ENCODE measurements at places on chromosomes 3 and 15.

- no peak for DNase-seq
Measured at GRCh38 chr15:40991355-40991754, 38.1 kb downstream of the CHAC1 start.

- peak; percentile 95 for DNase-seq
Measured at GRCh38 chr3:9864200-9864927, 15.7 kb downstream of the CIDEC start.

DNA sequence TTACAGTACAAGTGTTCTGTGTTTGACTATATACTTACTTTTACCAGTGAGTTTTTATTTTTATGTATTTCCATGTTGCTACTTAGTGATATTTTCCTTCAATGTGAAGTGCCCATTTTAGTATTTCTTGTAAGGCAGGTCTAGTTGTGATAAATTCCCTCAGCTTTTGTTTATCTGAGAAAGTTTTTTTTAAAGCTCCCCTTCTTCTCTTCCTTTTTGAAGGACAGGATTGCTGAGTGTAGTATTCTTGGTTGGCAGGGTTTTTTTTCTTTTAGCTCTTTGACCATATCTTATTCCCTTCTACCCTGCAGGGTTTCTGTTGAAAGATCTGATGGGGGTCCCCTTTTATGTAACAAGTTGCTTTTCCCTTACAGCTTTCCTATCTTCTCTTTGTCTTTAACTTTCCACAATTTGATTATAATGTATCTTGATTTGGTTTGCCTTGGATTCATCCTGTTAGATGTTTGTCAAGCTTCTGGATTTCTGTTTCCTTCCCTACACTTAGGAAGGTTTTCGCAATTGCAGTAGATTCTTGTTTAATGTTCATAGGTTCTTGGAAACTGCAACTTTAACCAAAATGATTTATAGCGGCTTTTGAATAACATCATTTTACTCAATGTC is 7.9 kb downstream of the PLAAT1 start:
- no peak for DNase-seq

GRCh38 chr15:41597787-41598186 is 38.8 kb downstream of the TYRO3 start:
- no peak for DNase-seq

GRCh38 chr3:198079771-198080520 is 119.9 kb downstream of the LMLN start:
- DNase-seq: peak; percentile 66

DNA sequence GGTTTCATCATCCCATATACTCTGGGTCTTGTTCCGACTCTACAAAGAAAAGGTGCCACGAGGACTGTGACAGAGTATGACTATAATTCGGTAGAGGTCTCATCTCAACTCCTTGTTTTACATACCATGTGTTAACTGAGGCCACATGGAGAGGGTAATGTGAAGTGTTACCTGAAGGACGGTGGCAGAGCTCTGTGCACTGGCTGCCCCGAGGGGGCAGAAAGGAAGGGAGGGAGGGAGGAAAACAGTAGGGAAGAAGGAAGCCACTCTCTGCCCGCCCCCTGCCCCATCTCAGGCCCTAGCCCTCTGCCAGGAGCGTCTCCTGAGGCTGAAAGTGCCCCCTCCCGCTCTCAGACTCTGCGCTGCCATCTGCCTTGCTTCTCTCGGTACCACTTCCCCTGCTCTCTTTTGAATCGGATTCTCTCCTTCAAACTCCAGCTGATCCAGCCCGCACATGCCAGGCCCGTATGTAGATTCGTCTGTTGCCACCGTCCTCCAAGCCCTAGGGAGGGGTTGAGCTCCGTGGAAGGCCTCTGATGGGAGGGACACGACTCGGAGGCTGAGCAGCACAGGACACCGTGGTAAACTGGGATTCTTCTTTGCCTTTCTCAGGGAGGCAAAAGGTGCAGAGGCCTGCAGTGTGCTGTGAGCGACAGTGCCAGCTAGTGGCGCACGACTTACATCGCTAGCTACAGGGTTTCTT is 70.5 kb upstream of the ATP10A start:
- DNase-seq: peak; percentile 76

GRCh38 chr3:127819086-127819485 is 3.2 kb downstream of the MGLL start:
- no peak for DNase-seq

DNA sequence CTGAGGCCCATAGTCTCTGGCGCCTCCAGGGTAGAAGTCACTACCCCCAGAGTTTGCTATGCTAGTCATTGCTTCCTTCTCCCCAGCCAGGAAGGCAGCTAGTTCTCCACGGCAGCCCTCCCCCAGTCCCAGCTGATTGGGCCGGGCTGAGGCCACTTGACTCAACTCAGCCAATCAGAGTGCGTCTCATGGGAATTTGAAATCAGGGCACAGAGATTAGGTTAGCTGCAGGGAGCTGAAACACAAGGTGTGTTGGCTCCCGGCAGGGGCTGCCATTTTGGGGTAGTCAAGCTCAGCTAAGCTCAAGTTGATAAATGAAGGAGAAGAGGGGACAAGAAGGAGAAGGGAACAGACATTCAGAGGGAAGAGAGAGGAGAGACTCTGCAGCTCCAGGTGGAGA is 32.8 kb downstream of the LINGO1 start:
- no peak for DNase-seq

- no peak for DNase-seq
Measured at GRCh38 chr3:115789481-115789880, 166.2 kb downstream of the GAP43 start.

GRCh38 chr3:143608966-143609365 is 239.3 kb downstream of the SLC9A9 start:
- DNase-seq: peak; percentile 62

GRCh38 chr3:38039101-38039898 is at the start of gene DLEC1:
Gene DLEC1, plus strand, starts transcription at chr3:38039208. Its CDS starts 18 bp downstream, at chr3:38039226.
- peak; percentile 22 for DNase-seq

- no peak for DNase-seq
Measured at GRCh38 chr3:106125321-106125720, 256.5 kb upstream of the CBLB start.

DNA sequence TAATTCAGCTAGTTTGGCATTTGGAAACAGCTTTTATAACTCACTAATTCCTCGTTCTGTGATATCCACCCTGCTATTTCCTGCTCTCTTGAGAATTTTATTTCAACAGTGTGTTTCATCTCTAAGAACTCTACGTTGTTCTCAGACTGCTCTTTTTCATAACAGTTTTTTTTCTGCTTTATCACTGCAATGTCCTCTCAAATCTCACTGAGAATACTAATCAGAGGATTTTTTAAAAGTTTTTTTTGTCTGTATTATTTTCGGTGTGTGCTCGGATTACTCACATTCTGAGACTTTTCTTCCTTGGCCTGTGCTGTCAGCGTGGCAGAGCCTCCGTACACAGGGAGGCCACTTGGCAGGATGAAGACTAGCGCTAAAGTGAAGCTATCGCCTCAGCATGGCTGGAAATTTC is 59.4 kb upstream of the NEO1 start:
- no peak for DNase-seq

DNA sequence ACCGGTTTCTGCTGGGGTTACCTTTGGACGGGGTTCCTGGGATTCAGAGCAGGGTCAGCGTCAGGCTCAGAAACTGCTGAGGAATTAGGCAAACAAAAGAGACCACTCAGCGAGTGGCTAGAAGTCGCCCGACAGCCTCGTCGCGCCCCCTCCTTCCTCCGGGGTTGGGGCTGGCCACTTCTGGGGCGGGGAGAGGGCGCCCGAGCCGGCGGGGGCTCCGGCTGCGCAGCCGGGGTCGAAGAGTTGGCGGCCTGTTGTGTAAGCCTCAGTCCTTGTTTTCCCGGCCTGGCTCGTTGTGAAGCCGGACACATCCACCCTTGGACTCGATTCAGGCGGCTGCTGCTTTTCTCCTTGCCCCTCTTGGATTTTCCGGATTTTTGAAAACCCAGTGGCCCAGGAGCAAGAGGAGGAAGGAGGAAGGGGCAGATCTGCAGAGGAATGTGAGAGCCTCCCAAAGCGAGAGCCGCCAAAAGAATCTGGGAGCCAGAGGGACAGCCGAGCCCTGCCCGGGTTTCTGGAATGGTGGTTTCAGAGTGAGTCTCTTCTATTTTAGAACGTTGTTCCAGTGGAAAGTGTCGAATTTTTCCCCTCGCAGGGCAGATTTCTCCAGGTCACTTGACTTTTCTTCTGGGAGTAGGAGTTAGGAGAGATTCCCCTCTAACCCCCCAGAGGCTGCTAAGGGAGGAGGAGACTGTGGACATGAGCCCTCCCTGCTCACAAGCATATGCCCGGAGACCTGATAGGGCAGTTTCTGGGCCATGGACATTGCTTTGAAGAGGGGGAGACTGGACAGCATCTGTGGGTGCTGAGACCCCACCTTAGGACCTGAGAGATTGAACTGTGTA is 666 bp downstream of the SNX33 start:
- peak; percentile 10 for DNase-seq

DNA sequence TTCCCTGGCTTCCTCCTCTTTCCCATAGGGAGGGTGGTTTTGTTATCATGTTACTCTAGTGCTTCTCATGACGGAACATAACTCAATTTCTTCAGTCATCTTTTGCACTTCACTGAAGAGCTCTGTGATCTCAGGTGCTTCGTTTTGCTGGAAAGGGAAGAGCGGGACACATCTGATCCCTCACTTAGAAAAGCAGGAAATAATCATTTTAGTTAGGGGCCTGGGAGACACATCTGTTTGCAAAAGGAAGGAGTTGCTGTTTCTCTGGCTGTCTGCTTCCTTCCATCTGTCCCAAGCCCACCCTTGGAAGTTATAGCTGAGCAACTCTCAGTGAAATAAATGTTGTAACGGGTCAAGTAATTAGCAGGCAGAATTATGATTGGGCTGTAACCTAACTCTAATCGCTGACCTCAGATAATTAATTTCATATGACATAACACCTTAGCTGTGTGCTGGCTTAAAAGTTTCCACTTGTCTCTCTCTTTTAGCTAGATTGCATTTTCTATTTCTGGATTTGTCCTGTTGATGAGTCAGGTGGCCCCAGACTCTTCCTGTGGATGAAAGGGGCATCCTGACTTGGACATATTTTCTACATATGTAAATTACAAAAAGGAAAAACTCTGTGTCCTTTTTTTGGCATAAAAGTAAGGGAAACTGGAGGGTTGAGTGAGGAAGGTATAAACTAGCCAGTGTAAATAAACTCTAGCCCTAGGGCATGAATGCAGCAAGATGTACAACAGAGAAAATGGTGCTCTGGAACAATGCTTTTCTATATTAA is 11.0 kb upstream of the FILIP1L start:
- peak; percentile 22 for DNase-seq

GRCh38 chr3:181311186-181311585 is 321.6 kb upstream of the DNAJC19 start:
- DNase-seq: no peak

- DNase-seq: no peak
Measured at GRCh38 chr3:159919873-159920272, 68.8 kb upstream of the IL12A start.

- DNase-seq: no peak
Measured at GRCh38 chr3:99891610-99892285, 74.1 kb downstream of the CMSS1 start.

DNA sequence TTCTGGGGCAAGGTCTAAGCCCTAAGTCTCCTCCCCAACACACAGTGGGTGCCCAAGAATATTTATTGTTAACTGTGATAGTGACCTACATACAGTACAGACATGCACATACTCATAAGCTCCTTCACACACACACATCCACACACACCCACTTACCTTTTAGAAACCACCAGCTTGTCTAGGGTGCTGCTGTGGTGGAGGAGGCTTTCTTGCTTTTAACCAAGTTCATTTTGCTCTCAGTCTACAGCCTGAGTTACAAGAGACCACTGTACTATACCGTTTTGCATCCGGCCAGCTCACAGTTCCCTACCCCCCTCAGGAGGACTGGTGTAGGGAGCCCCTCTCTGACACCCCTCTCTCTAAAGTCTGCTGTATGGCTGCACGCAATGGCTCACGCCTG is 16.7 kb downstream of the DAPK2 start:
- no peak for DNase-seq

DNA sequence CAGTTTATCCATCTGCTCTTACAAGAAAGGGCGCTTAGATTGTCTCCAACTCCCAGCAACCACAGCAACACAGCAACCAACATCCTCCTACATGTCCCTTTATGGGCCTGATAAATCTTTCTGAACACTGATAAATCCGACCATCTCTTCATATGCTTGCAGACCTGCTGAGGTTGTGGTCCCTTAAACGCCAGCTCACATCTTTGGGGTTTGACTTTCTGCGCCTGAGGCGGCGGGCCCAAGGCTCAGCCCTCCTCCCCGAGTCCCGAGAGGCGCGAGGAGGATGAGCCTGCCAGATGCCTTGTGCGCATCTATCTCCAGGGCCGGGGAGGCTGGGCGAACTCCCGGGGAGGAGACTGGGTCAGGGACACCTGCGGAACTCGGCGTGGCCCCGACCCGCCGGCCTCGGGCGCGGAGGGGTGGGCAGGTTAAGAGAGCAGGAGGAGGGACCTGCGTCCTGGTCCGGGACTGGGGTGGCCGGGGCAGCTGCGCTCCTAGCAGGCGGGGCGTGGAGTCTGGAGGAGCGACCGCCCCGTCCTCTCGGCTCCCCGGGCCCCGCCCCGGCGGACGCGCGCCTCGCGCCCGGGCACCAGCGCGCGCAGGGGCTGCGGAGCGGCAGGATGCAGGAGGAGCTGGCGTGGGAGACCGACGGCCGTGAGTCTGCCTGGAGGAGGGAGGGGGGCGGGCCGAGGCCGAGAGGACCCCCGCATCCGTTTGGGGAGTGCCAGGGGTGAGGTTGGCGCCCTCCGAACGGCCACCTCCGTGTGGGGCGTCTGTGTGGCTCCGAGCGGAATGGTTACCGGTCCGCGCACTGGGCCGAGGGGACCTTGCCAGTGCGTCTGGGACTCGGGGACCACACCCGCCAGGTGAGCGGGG is at the start of gene ANKDD1A:
ANKDD1A (plus strand) TSS at position 592 of the 876 bp plus-strand sequence; CDS start at position 621, 29 bp downstream.
- DNase-seq: no peak

DNA sequence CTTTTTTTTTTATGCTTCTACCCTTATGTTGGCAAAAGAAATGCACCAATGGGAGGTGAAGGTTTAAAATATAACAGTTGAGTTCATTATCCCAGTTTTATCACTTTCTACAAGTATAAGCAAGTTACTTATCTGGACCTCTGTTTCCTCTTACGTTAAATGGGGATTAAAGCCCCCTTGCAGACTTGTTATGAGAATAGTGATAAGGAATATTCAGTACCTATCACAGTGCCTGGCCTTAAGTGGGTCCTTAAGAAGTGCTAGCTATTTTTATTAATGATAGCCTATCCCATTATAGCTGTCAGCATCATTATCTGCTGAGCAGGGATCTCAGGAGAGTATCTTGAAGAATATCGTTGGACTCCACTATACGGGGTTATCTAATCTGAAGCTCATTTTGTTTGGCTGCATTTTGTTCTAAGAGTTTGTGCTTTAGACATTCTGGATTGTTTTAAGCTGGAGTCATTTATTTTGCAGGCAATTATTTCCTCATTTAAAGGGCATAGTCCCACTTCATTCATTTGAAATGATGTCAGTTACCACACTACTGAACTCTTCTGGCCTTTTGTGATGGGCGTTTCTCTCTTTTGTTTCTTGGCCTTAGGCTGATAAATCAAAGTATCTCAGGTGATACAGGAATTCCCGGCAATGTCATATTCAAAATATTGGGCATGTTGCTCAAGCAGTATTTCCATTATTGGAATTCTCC is 28.8 kb downstream of the RAB8B start:
- peak; percentile 92 for DNase-seq

- DNase-seq: peak; percentile 32
Measured at GRCh38 chr15:71437919-71438318, 322.6 kb downstream of the THSD4 start.

- no peak for DNase-seq
Measured at GRCh38 chr3:160379628-160380214, 19.3 kb downstream of the IFT80 start.

- no peak for DNase-seq
Measured at GRCh38 chr3:119600732-119601131, 3.0 kb downstream of the PLA1A start.

GRCh38 chr15:92443381-92443780 is 49.7 kb downstream of the ST8SIA2 start:
- no peak for DNase-seq

Data from renal cortical epithelial cell (primary cell).